ENCODE measurements at places on chromosomes 1 and 21. TPM values are rescaled to one million over a fixed set of nuclear protein-coding genes. Genes with fewer than 3 reads are reported as not detected.

PLK3 gene
- 56.1 TPM for total RNA-seq

CTXND2 gene
- not detected for total RNA-seq

DNA sequence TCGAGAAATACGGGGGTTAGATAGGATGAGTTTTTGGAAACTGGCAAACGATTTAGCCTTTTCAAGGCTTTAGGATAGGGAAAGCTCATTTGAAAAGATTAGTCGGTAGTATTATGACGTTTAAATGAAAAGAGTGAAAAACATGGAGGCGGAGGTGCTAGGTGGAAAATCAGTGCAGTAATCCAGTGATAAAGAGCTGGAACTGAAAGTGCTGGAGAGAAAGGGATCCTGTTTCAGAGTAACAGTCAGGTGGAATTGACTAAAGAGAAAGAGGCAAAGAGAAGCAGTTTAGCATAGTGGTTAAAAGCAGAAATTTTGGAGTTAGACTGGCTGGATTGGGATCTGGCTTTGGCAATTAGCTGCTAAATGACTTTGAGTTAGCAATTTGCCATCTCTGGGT lies 945 bp downstream of the WDR3 start:
- H3K27ac ChIP-seq: peak overlapping the region; percentile 57
- H3K4me3 ChIP-seq: peak overlapping the region; percentile 93
- no peak for DNase-seq
- H3K4me1 ChIP-seq: peaks cover 8% of the 10 kb centered on the region
- H3K27me3 ChIP-seq: no peaks in the 10 kb centered on the region

GRCh38 chr1:1358433-1359271 lies at the start of gene MXRA8:
MXRA8 (minus strand) TSS chr1:1358555; CDS start chr1:1358504, 51 bp downstream.
- H3K4me1 ChIP-seq: peaks cover 20% of the 10 kb centered on the region
- H3K27me3 ChIP-seq: no peaks in the 10 kb centered on the region
- H3K4me3 ChIP-seq: no peak within 1 kb of the TSS
- no peak within 1 kb of the TSS for H3K27ac ChIP-seq

GRCh38 chr1:212203630-212204029 lies 81.6 kb upstream of the PPP2R5A start:
- H3K4me3 ChIP-seq: no peak overlapping the region
- no peak overlapping the region for H3K27ac ChIP-seq
- H3K4me1 ChIP-seq: no peaks in the 10 kb centered on the region

- H3K27me3 ChIP-seq: no peaks in the 10 kb centered on the region
- H3K27ac ChIP-seq: peak within 1 kb of the TSS; percentile 84
- H3K4me1 ChIP-seq: peaks cover 8% of the 10 kb centered on the region
- DNase-seq: no peak
- no peaks in the 10 kb centered on the region for H3K36me3 ChIP-seq
Observed at GRCh38 chr1:15153184-15153841, at the start of gene TMEM51. TMEM51 (plus strand) TSS chr1:15153747; CDS start chr1:15215088, 61,341 bp downstream.
